ENCODE measurements at places on chromosomes 13 and 19. TPM values are rescaled to one million over a fixed set of nuclear protein-coding genes. Genes with fewer than 3 reads are reported as not detected.

The FFAR1 gene
- not detected for total RNA-seq

The ZNF44 gene
- 3.3 TPM for total RNA-seq

DNA sequence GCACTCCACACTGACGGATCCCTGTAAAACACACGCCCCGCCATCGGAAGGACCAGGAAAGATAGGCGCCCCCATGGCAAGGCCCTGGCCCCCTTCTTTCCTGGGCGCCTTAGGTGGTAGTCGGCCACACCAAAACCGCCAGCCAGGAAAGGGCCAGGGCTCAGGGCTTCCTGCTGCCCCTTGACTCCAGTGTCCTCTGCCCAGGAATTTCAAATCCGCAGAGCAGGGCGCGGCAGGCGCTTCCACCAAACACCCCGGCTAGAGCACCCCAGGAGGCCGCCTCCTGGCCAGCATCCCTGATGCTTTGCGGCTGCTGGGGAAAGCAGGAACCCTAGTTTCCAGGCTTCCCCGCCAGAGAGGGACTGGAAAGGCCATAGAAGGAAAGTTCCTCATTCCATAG, 57.5 kb downstream of the ZNF726 start:
- no peak for DNase-seq

DNA sequence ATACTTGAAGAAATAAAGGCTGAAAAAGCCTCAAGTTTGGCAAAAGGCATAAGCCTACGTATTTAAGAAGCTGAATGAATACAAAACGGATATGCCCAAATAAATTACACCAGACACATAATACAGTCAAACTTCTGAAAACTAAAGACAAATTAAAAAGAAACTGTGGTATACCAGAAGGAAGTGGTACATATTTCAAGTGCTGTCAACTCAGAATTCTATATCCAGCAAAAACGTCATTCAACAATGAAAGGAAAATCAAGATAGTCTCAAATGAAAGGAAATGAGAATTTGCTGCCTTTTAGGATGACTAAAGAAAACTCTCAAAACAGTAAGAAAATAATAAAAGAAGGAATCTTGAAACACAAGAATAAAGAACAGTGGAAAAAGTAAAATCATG, 69.5 kb downstream of the POLR1D start:
- no peak for DNase-seq

The C19orf38 gene
- not detected for total RNA-seq

GRCh38 chr19:18216789-18217188, 9.4 kb downstream of the PDE4C start:
- no peak for DNase-seq
